CD4-positive, alpha-beta T cell treated with Interleukin-4 for 1 hour (primary cell): ENCODE measurements at places on chromosomes 12 and 14.

GRCh38 chr12:62787023-62787422 is 147.9 kb downstream of the PPM1H start:
- DNase-seq = no peak

DNA sequence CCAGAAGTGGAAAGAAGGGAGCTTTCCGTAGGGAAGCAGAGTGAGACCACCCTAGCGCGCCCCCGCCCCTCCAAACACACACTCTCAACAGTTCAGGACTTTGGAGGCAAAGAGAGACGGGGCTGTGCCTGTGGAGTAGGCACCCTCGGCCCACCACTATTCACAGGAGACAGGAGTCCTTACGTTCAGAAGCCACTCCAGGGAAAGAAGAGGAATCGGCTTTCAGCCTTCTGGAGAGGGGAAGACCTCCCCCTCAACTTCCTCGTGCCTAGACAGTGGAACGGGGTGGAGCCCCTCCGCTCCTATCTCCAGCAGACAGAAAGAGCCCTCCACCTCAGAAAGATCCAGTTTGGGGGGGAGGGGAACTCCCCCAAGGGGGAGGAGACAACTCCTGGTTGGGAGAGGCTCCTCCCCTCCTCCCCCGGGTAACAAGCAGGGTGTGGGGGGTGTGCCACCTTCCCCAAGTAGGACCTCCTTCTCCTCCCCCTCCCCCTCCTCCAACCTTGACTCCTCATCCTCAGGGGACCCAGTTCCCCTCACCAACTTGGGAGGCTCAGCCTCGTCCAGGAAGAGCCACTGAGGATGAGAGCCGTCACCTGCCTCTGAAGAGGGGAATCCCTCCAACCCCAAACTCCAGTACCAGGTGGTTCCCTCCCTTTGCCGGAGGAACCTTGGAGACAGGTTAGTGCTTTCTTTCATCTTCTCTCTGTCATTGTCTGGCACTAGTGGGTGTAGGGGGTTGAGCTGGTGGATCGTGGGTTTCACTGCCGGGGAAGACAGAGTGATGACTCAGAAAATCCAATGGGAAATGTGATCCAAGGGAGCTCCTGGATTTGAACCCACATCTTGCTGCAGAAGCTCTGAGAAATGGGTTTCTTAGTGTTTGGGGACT is 883 bp downstream of the FOXJ2 start:
- DNase-seq = peak; percentile 43

GRCh38 chr12:95790917-95791849 is 619 bp upstream of the NTN4 start:
- DNase-seq = no peak

DNA sequence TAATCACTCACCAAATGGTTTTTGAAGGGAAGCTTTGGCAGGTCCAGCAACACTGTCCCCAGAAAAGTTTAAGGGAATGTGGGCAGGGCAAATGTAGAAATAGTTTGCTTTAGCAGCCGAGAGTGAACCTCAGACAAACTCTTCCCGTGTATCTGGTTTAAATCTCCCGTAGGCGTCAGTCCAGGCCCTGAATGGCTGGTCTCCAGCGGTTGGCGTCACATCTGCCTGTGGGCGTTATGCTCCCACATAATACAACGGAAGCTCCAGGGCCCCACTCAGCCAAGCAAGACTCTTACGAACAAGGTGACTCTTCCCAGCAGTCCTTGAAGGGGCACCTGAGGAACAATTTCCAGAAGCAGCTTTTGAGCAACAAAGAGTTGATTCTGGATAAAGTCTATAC is 942 bp downstream of the ZC2HC1C start:
- DNase-seq = no peak

GRCh38 chr14:99244941-99245563 is 26.9 kb downstream of the BCL11B start:
- peak; percentile 47 for DNase-seq
